Vein endothelial cell (primary cell): ENCODE measurements at places on chromosomes 13 and 19. TPM values are rescaled to one million over a fixed set of nuclear protein-coding genes. Genes with fewer than 3 reads are reported as not detected.

ODAD3 gene
- 0.19 TPM in 1 of 2 replicates, not detected in the other for total RNA-seq

PDE4C gene
- total RNA-seq: 0.33 TPM in 1 of 2 replicates, not detected in the other

PDX1 gene
- not detected in 2 replicates for total RNA-seq

RNF225 gene
- total RNA-seq: 0.33 and 0.67 TPM in 2 replicates

THAP8 gene
- total RNA-seq: 1.3 and 1.6 TPM in 2 replicates

ZNF880 gene
- 14.0 and 17.3 TPM in 2 replicates for total RNA-seq

ZNF66 gene
- 4.6 and 8.1 TPM in 2 replicates for total RNA-seq

DENND1C gene
- total RNA-seq: not detected in 2 replicates

ZNF99 gene
- not detected in 2 replicates for total RNA-seq

KLK10 gene
- total RNA-seq: not detected in 2 replicates

SIGLEC8 gene
- not detected in 2 replicates for total RNA-seq

SPTBN4 gene
- not detected in 2 replicates for total RNA-seq

NLRP4 gene
- total RNA-seq: not detected in 2 replicates

TYROBP gene
- not detected in 2 replicates for total RNA-seq

C13orf42 gene
- total RNA-seq: not detected in 2 replicates

ERVK3-1 gene
- 21.6 and 25.9 TPM in 2 replicates for total RNA-seq

SLC8A2 gene
- not detected in 2 replicates for total RNA-seq

PABPC3 gene
- under 0.01 and 0.10 TPM in 2 replicates for total RNA-seq

SHISA7 gene
- not detected in 2 replicates for total RNA-seq

MATK gene
- 0.29 TPM in 1 of 2 replicates, not detected in the other for total RNA-seq

CGB5 gene
- not detected in 2 replicates for total RNA-seq

FOXA3 gene
- total RNA-seq: under 0.01 TPM in 1 of 2 replicates, not detected in the other

LILRB2 gene
- total RNA-seq: not detected in 2 replicates

FCAR gene
- not detected in 2 replicates for total RNA-seq

ZNF730 gene
- 0.33 and 2.9 TPM in 2 replicates for total RNA-seq

SPACA4 gene
- not detected in 2 replicates for total RNA-seq

C1QTNF9 gene
- total RNA-seq: not detected in 2 replicates

CACNA1A gene
- 0.48 and 0.65 TPM in 2 replicates for total RNA-seq

KCTD4 gene
- not detected in 2 replicates for total RNA-seq

CLEC17A gene
- total RNA-seq: not detected in 2 replicates

TMEM86B gene
- total RNA-seq: 2.0 and 2.4 TPM in 2 replicates

ATP4B gene
- under 0.01 TPM in 1 of 2 replicates, not detected in the other for total RNA-seq

COL5A3 gene
- 0.67 TPM in 1 of 2 replicates, not detected in the other for total RNA-seq

NUFIP1 gene
- 3.0 and 3.6 TPM in 2 replicates for total RNA-seq

EBI3 gene
- total RNA-seq: 0.57 and 2.0 TPM in 2 replicates

GJB2 gene
- not detected in 2 replicates for total RNA-seq

RUBCNL gene
- total RNA-seq: not detected in 2 replicates

MRPL4 gene
- 56.5 and 57.3 TPM in 2 replicates for total RNA-seq
